ENCODE measurements at places on chromosomes 5 and 9.
A peak's percentile ranks its signal among the peaks of the same experiment; 100 is the strongest.

DNA sequence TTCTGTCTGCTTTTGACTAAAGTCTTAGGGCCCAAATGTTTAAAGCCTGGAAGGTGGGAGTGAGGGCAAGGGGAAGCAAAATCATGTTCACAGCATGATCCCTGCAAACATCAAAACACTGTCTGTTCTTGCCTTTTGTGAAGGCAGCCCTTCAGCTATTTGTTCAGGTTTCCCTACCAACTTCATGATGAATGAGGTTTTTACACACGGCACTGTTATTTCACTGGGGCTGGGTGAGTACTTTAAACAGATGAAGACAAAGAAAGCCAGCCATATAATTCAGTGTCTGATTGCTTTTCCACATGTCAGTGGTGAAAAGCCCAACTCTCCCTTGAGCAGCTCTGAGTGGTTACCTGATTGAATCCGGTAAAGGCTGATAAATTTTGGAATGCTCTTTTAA lies 224.7 kb upstream of the GRAMD2B start:
- DNase-seq = no peak

DNA sequence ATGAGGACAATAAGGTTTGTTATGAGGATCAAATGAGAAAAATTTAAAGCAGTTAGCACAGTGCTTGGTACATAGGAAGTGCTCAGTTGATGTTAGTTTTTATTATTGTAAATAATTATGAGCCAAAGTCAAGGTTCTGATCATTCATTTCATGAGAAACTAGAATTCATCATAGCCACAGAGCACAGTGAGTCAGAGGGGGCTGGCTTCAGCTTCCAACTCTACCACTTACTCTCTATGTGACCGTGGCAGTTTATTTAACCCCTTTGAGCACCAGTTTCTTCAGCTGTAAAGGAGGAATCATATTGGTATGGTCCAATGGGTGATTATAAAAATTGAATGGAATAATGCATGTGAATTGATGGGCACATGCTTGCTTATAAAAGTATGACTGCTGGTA lies 39.4 kb downstream of the KLHL3 start:
- no peak for DNase-seq

DNA sequence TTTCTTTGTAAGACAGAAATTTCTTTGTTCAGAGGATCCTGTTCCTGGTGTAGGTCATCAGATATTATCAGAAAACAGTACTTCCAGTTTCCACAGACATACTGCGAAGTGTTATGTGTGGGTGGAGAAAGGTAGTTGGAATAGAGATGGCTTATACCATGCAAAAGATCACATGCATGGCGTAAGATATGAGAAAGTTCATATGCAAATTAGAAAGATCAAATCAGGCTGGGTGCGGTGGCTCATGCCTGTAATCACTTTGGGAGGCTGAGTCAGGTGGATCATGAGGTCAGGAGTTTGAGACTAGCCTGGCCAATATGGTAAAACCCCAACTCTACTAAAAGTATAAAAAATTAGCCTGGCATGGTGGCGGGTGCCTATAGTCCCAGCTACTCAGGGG lies 65.2 kb upstream of the GLIS3 start:
- no peak for DNase-seq

DNA sequence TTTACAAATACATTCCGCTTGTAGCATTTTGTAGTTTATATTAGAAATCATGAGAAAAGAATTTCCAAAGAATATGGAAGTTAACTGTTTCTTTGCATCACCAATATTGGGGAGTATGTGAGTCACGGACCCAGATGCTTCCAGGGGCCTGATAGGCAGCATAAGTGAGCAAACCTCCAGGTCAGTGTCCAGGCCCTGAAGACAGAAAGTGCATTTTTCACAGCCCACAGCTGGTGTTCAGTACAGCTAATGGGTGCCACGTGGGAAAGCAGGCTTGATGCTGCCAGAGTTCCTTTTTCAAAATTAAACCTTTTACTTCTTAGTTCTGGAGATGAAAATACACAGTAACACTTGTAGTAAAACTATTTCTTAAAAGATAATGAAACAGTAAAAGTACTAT lies 454.4 kb upstream of the ACTBL2 start:
- DNase-seq = no peak

GRCh38 chr9:26415528-26415927 lies 477.1 kb downstream of the CAAP1 start:
- DNase-seq = no peak

GRCh38 chr5:91098541-91098940 lies 284.6 kb downstream of the ARRDC3 start:
- DNase-seq = no peak

DNA sequence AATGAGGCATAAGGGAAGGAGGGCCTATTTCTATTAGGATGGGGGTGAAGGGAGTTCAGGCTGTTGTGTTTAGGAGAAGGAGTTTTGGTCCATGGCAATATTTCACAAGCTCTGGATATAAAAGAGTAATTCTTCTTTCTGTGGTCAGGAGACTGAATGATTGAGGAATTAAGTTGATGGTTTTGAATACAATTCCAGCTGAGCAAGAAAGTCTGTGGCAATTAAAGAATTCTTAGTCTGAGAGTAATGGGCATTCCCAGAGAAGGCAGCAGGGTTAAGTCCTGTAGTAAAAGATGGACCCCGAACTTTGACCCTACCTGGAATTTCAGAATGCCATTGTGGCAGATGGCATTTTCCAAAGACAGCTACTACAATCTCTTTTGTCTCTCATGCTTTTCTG lies 202.6 kb downstream of the TLE4 start:
- no peak for DNase-seq

- DNase-seq = no peak
These were observed 15.9 kb downstream of the ADAMTSL1 start for GRCh38 chr9:18489861-18490260.

DNA sequence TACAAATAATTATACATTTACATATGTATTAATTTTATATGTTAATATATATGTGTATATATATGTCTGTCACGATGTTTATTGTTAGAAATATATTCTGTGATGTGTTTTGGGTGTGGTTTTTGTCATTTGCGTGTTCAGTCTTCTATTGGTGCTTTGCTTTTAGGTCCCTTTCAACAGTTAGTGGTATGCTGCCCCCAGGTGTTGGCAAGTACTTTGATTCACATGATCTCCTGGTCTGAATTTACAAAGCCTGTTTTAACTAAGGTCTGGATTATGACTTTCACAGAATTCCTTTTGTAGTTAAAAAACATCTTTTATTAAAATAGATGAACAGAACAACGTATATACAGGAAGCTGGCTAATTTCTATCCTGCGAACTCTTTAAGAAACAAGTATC lies 271.5 kb downstream of the CCDC171 start:
- no peak for DNase-seq

DNA sequence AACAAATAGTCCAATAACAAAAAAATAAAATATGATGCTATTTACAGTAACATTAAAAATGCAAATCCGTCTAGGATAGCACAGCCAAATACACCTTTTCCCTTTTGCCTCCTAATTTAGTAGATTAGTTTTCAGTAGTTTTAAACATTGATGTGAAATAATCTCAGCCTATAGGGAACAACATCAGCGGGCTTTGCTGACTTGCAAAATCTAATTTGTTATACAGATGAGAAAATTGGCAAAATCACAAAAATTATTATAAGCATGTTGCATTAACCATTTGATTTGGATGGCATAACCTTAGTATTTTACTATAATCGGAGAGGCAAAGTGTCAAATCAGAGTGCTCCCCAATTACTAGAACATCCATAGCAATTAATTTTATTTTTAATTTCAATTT lies 563.5 kb downstream of the CDH18 start:
- DNase-seq = no peak

DNA sequence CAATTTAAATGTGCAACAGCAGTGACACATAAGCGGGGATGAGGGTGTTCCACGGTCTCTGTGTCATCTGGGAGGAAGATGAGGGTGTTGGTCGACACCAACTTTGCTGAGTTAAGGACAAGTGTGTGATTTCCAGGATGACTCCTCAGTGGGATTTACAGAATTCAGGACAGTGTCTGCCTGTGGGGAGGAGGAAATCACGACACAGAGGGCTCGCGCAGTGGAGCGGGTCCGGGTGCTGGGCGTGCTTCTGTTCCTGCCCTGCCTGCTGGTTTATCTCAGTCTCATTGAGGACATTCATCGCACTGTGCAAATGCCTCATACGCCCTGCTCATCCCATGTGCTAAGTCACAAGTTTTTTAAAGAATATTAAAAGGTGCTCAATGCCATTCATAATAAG lies 73.7 kb upstream of the ADAMTS2 start:
- peak; percentile 28 for DNase-seq

GRCh38 chr5:175579742-175580432 lies 78.0 kb upstream of the HRH2 start:
- DNase-seq = no peak

DNA sequence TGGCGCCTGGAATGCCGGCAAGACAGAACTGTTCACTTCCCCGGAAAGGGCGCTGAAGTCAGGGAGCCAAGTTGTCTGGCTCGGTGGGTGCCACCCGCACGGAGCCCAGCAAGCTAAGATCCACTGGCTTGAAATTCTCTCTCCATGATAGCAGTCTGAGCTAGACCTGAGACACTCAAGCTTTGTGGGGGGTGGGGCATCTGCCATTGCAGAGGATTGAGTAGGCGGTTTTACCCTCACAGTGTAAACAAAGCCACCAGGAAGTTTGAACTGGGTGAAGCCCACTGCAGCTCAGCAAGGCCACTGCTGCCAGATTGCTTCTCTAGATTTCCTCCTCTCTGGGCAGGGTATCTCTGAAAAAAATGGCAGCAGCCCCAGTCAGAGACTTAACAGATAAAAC lies 277.4 kb downstream of the SLCO4C1 start:
- DNase-seq = no peak

GRCh38 chr5:102762095-102762534 lies 7.0 kb downstream of the PAM start:
- DNase-seq = no peak

GRCh38 chr5:59206132-59206581 lies 623.3 kb downstream of the RAB3C start:
- no peak for DNase-seq

- no peak for DNase-seq
These were observed 22.1 kb downstream of the MRRF start for GRCh38 chr9:122286764-122287163.

DNA sequence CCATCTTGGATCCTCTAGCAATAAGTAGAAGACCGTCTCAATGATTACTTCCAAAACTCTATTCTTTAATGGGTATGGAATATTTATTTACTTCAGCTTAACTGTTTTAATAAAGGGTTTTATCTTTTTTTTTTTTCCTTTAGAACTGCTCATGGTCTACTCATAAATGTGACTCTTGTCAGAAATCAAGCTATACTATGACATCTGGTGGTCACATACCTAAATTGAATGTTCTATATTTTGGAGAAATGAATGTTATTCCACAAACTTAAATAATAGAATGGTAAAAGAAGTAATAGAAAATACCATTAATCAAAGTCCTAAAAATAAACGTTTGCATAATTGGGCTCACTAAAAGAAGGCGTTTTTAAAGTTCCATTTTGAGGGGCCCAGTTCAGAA lies 131.2 kb upstream of the PLCXD3 start:
- no peak for DNase-seq

GRCh38 chr9:79645110-79645509 lies 73.3 kb downstream of the TLE4 start:
- DNase-seq = no peak

- DNase-seq = no peak
These were observed 185.8 kb upstream of the IRX4 start for GRCh38 chr5:2068531-2068930.

GRCh38 chr9:6237267-6237666 lies 21.7 kb downstream of the IL33 start:
- DNase-seq = no peak

- DNase-seq = no peak
These were observed 50.0 kb downstream of the MCCC2 start for GRCh38 chr5:71637133-71637532.

DNA sequence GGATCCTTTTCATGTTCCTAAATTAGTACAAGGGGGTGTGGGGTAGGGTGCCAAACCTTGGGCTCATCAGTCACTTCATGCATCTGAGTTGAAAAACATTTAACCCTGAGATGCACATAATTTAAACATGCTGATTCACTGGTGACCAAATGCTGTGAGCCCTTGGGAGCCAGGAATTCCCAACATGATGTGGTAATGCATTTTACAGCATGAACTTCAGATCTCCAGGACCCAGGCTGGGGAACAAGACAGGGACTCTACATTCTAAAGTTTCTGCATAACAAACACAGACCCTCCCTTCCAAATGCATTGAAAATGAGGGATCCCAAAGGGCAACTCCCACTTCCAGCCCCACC lies 322.2 kb downstream of the NDUFS4 start:
- no peak for DNase-seq

GRCh38 chr5:136143312-136143711 lies 10.7 kb downstream of the SMAD5 start:
- no peak for DNase-seq

DNA sequence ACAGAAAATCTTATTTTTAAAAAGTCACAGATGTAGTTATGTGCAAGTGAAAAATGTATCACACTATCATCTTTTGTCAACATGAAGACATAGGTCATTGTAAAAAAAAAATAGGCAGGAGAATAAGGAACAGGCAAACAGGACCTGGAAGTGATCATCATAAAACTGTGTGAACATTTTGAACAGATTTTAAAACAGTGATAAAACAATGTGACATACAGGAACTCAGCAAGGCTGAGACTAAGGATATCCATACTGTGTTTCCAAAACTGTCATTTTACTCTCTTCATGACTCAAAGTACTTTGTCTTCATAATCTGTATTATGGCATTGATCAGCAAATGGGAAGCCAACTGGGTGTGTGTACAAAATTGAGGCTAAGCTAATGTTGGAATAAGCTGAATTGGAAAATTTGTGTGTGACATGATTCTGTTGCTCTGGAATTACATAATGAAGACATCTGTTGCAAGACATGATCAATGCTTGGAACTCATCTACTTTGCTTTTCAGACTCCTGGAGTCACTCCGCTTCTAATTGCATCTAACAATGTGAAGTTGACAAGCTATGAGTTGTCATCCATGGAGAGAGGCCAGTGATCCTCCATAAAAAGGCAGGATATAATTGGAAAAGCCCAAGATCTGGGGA lies 978.7 kb upstream of the NUDT12 start:
- DNase-seq = no peak

DNA sequence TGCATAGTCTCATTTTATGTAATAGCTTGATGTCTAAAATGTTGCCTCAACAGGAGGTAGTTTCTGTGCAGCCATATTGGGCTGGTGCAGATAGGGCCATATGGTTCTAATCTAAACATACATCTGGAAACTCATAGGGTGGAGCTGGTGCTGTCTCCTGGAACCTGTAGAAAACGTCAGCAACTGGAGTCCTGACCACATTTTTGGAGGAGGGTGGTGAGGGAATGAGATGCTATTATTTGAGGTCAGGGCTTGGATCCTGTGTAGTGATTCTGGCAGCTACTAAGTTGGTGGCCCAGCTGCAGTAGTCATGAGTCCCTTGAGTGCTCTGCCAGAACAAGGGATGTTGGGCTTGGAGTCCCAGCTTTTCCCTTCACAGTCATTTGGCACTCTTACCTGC lies 14.1 kb downstream of the MAN2A1 start:
- no peak for DNase-seq

All from natural killer cell treated with Interleukin-12 subunit alpha and Interleukin-12 subunit beta and Interleukin-15 and Interleukin-18, amount 100 ng/mL, for 72 hours (primary cell).